ENCODE measurements at places on chromosomes 5 and 9.

DNA sequence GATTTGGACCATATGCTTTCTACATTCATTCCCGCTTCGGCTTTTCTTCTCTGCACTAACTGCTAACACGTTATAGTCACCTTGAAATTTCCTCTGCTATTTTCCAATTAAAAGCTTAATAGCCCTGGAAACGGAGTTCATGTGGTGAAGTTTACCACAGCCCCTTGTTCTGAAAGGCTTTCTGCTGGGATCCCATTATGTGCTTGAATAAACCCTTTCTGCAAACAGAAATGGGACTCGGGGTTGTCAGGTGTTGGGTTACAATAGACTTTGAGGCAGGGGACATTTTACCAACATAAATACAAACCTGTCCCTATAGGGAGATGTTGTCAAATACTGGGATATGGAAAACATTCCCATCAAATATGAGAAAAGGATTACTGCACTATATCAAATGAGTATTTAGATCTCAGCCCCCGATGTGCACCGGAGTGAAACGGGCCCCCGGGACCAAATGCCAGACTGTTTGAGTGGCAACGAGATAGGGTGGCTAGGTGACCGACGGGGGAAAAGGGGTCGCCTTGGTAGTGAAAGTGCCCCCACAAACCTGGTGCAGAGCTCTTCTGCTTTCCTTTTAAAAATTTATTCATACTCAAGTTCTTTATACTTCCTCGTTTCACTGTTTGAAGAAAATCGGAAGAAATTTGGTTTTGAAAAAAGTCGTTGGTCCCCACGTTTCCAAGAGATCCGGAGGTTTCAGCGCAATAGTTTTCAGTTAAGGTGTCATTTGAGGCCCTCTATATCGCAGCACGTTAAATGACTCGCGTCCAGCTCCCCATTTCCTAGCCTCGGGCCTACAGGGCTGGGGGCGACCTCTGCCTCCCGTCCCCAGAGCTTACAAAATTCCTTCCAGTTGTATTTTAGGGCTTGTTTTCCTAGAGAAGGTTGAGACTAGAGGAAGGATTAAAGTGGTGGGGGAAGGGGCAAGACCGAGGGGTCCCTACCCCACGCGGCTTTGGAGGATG, 2.1 kb upstream of the DMRT3 start:
- no peak for DNase-seq

- no peak for DNase-seq
These were observed 6.2 kb downstream of the KIF4B start for GRCh38 chr5:155019601-155020226.

GRCh38 chr5:31530541-31531265, 1.2 kb downstream of the DROSHA start:
- DNase-seq, result no peak

DNA sequence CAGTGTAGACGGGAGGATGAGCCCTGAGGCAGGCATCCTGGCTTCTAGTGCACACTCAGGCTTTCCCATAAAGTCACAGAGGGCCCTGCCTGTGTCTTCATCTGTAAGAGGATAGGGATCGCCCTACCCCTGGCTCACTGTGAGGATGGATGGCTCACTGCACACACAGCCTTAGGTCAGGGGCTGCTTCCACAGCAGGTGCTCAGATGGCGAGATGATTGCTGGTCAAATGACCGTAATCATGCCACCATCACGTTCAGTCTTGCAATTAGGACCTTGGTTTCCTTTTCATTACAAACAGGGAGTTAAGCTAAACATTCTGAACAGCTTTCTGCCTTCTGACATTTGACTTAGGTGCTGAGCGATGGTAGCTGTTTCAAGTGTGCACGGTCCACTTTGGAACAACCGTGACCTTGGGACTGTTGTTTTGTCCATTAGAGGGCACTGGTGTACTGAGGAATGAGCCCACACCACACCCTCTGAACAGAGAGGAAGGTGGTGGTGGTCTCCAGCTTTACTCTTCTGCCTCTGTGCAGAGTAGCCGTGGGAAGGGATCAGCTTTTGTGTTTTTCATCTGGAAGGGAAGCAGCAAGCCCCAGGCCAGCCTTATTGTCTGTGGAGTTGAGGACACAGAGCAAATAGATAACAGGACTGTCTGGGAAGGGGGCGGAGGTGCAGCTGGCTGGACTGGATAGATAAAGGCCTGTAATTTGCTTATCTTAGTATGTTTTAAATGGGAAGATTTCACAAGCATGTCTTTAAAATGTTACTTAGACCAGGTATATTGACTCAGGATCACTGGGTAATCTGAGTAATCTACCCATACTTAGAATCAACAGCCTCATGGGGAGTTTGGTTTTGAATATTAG, 183.1 kb downstream of the TRIO start:
- no peak for DNase-seq

DNA sequence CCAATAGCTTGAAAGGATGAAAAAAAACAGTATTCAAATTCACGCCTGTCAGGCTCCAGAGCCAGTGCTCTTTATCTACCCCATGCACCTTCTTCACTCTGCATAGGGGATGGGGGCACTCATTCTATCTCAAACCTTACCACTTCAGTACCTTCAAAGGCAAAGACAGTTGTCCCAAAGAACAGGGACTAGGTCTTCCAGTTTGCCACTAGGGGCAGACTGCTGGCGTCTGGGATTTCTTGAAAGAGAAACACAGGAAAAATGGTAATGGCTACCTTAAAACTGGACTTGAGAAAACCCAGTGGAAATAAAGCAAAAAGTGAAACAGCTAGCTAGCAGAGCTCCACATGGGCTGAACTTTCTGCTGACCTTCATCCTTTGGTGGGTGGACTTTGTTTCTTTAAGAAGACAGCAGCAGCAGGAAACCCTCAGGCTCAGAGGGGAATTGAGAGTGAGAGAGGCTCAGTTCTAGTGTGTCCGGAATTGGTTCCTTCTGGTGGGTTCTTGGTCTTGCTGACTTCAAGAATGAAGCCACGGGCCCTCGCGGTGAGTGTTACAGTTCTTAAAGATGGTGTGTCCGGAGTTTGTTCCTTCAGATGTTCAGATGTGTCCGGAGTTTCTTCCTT, 41.0 kb upstream of the SLC36A1 start:
- DNase-seq, result peak; percentile 25

DNA sequence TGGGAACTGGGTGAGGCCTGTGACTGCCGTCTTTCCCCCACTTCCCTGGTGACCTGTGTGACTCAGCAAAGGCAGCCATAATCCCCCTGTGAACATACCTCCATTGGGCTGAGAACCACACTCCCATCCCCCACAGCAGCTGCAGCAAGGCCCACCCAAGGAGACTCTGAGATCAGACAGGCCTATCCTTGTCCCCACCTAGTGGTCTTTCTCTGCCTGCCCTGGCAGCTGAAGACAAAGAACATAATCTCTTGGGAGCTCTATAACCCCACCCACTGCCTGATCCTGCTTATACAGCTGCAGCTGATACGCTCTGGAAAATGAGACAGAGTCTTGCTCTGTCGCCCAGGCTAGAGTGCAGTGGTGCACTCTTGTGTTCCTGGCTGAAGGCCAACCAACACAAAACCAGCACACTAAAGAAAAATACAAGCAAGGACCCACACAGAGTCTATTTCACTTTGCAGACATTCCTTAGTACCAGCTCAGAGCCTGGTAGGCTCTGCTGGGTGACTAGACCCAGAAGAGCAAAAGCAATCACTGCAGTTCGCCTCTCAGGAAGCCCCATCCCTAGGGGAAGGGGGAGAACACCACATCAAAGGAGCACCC, 106.7 kb downstream of the MCTP1 start:
- peak; percentile 2 for DNase-seq

- no peak for DNase-seq
These were observed 230.6 kb downstream of the GNA14 start for GRCh38 chr9:77417566-77417965.

GRCh38 chr5:172849606-172850453, 15.8 kb downstream of the ERGIC1 start:
- peak; percentile 35 for DNase-seq

GRCh38 chr5:17290540-17290974, 73.1 kb downstream of the BASP1 start:
- DNase-seq, result no peak

GRCh38 chr9:132516911-132517310, 65.5 kb upstream of the BARHL1 start:
- no peak for DNase-seq

DNA sequence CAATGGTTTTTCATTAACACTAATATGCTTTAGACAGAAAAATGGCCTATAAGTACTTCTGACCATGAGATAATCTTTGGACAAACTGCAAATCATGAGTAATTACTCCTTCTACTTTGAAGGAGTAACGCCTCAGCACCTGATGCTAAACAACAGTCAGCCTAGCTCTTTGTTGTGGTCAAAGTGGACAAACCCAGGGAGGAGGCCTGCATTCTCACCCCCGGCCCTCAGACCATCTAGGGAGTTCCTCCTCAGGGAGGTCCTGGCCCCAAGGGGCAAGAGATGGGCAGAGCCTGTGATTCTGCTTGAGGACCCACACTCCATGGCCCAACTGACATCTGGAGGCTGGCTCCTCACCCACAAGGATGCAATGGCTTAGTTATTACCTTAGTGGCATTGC, 48.2 kb upstream of the ANGPTL2 start:
- DNase-seq, result no peak

DNA sequence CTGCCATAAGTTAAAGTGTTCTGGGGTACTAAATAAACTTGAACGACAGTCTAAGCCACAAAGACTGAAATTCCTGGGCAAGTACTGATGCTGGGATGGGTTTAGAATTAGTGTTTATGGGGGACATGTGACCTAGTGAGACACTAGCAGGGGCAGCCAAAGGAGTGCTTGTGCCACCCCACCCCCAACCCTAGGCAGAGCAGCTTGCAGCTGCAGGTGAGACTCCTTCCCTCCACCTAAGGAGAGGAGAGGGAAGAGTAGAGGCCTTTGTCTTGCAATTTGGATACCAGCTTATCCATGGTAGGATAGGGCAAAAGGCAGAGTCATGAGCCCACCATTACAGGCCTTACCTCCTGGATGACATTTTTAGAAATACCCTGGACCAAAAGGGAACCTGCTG, 28.7 kb upstream of the PDE4D start:
- DNase-seq, result no peak

GRCh38 chr5:158840193-158840592, 259.5 kb downstream of the EBF1 start:
- DNase-seq, result no peak

DNA sequence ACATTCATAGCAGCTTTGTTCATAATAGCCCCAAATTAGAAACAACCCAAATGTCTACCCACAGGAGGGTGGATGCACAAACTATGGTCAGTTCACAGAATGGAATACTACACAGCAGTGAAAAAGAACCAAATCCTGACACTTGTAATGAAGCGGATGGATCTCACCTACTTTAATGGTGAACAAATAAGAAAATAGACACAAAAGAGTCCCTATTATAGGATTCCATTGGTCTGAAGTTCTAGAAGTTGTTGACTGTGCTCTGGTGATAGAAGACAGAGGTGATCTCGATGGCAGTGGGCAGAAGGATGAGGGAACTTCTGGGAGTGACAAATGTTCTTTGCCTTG, 20.6 kb upstream of the LAMC3 start:
- no peak for DNase-seq

GRCh38 chr5:14741801-14742440, 77.4 kb downstream of the OTULIN start:
- no peak for DNase-seq

- no peak for DNase-seq
These were observed 24.4 kb downstream of the CTXN3 start for GRCh38 chr5:127673117-127673800.

- no peak for DNase-seq
These were observed 60.3 kb downstream of the MAPKAP1 start for GRCh38 chr9:125646621-125647100.

GRCh38 chr5:122031836-122032235, 46.2 kb downstream of the LOX start:
- DNase-seq, result no peak

DNA sequence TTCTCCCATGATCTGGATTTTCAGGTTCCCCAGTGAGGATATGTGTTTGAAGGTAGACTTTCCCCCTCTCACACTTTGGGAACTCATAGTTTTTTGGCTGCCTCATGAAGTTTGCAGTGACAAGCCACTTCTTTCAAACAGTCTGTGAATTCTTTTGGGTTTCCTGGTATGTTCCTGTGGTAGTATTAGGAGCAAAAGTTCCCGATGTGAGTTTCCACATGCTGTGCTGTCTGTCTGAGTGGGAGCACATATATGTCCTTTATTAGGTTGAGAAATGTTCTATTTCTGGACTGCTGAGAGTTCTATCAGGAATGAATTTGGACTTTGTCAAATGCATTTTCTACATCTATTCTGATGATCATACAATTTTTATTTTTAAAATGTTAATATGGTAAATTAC, 273.2 kb upstream of the TARS1 start:
- DNase-seq, result no peak

- no peak for DNase-seq
These were observed 285.3 kb downstream of the NR3C1 start for GRCh38 chr5:143118222-143118621.

GRCh38 chr5:1477341-1477740, 32.1 kb upstream of the SLC6A3 start:
- DNase-seq, result no peak

DNA sequence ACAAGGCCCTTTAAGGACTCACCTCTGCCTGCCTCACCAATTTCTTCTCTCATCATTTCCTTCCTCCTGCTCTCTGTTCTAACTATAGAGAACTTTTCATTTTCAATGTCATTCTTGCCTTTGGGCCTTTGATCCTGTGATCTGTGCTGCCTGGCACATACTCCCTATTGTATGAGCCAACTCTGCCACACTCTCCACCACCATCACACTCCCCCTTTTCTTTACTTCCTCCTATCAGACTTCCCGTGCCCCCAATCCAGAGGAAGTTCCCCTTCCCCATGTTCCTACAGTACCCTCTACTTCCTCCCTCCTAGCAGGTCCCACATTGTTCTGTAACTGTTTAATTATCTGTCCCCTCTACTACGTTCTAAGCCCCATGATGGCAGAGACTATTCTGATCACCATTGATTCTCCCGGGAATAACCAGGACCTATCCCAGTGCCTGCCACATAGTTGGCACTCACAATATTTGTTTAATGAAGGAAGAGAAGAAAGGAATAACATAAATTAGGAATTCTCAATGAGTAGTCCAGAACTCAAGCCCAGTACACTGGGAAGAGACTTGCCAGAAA, 27.5 kb downstream of the ADAM19 start:
- no peak for DNase-seq

DNA sequence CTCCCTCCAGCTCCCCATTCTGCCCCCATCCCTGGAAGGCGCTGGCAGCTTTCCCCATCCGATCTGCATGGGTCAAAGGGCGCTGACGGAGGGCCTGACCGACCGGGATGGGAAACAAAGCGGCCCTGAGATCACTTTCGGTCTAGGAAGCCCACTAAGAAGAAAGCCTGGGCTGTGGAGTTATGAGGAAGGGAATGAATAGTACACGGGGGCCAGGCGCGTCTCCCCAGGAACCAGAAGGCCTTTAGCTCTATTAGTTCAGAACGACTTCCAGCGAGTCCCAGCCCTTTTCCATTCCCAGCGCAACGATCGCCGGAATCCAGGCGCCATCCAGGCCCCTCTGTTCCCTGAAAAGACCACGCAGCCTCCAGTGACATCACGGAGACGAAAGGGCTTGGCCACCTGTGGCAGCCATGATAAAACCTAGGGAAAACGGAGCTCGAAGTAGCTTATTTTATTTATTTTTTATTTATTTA, 70.1 kb upstream of the CCDC180 start:
- no peak for DNase-seq

- DNase-seq, result no peak
These were observed 38.5 kb downstream of the CERT1 start for GRCh38 chr5:75472973-75473372.

- DNase-seq, result no peak
These were observed 2.3 kb downstream of the FBXO38 start for GRCh38 chr5:148386041-148386440.

- no peak for DNase-seq
These were observed 770.2 kb upstream of the FAM174A start for GRCh38 chr5:99765011-99765410.

- DNase-seq, result no peak
These were observed 74.8 kb downstream of the NEK6 start for GRCh38 chr9:124332361-124333202.
